GDM1 (cell line): ENCODE measurements at places on chromosomes 3 and 15.

DNA sequence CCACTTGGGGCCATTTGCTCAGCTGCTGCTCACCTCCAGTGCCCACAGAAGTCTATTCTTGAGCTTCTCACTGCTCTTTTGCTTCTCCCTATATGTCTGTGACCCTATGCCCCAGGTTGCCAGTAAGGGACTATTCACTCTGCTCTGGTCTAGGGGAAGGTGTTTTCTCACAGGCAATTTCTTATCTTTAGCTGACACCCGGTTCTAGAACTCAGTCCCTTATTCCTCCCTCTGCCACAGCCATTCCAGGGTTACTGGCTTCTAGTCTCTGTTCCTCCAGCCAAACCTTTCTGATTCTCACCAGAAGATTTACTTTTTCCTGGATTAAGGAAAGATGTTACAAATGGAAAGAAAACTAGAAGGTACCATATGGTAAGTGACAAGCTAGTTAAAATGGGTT lies 574.0 kb downstream of the NTRK3 start:
- DNase-seq = no peak

- no peak for DNase-seq
Observed at GRCh38 chr3:194637541-194638400, 4.6 kb upstream of the TMEM44 start.

- no peak for DNase-seq
Observed at GRCh38 chr15:69648212-69648611, 195.6 kb downstream of the RPLP1 start.

- no peak for DNase-seq
Observed at GRCh38 chr3:191376516-191377141, 46.3 kb upstream of the UTS2B start.

- DNase-seq = no peak
Observed at GRCh38 chr3:17352620-17353019, 389.8 kb downstream of the TBC1D5 start.
